ENCODE measurements at places on chromosomes 3 and 15.

DNA sequence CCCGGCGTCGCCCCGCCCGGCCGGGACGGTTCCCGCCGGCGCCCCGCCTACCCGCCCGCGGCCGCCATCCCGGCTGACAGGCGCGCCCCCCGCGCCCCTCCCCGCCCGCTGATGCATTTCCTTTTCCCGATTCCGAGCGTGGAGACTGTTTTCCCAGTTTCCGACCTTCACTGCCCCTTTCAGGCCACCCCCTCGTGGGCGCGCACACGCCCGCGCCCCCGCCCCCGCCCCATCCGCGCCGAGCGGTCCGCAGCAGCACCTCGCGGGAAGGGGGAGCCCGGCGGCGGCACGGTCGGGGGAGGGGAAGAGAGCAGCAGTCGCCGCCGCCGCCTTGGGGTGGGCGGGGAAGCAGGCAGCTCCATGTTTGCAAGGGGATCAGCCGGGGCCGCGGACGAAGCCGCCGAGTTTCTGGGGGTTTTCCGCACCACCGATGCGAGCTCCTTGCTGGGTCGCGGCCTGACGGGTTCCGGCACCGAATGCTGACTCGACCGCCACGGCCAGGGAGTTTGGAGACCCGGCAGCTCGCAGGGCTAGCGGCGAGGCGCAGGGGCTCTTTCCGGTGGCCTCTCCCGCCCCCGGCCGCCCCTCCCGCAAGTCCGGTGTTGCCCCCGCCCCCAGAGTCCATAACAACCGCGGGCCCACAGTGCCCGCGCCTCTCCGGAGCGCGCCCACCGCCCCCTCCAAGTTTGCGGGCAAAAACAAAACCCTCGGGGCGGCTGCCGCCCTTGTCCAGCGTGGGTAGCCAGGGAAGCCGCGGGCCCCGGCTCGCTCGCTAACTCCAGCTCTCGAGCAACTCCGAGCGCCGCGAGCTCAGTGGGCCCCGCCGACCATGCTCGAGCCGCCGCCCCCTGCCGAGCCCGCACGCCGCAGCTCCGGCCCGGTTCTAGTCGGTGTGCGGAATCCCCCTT, 3.2 kb upstream of the SIN3A start:
- DNase-seq, result no peak

DNA sequence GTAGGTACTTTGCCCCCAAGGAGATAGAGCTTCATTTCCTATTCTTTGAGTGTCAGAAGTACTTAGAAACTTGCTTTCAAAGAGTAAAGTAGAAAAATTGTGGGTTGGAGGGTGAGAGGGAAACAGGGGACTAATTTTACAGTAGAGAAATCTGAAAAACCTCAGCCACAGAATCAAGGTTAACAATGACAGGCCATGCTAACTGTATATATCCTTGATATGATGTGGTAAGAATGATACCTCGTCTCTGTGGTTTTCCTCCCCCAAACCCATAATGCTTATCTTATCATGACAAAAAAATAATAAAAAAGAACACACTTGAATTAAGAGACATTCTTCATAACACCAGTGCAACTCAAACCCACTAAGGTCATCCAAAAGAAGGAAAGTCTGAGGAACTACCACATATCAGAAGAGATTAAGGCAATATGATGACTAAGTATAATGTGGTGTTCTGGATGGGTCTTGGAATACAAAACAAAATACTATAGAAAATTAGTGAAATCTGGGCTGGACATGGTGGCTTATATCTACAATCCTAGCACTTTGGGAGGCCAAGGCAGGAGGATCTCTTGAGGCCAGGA, 360.4 kb downstream of the ULK4 start:
- no peak for DNase-seq

DNA sequence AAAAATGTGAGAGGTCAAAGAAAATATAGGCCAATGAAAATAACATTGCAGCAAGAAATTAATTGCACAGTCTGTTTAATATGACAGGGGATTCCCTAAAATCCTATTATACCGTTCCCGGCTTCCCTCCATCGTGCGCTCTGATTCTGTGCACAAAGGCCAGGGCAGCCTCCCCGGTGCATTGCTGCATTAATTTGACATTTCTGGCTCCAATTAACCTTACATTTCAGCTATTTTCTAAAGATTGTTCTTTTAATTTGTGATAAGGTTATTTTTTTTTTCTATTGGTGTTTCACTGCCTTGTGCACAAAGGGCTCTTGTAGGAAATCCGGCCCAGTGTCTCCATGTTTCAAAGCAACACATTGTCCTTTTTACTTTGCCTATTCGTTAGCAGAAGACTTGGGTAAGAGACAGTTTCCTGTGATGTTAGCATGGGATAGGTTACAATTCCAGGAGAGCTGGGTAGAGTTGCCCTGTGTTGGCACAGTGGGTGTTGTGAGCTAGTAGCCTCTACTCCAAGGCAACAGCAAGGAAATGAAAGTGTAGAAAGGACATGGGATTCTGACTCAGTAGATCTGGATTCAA, 257.3 kb upstream of the IGF1R start:
- DNase-seq, result no peak

- no peak for DNase-seq
These were observed 84.3 kb downstream of the ADAMTS7 start for GRCh38 chr15:78726870-78727551.

DNA sequence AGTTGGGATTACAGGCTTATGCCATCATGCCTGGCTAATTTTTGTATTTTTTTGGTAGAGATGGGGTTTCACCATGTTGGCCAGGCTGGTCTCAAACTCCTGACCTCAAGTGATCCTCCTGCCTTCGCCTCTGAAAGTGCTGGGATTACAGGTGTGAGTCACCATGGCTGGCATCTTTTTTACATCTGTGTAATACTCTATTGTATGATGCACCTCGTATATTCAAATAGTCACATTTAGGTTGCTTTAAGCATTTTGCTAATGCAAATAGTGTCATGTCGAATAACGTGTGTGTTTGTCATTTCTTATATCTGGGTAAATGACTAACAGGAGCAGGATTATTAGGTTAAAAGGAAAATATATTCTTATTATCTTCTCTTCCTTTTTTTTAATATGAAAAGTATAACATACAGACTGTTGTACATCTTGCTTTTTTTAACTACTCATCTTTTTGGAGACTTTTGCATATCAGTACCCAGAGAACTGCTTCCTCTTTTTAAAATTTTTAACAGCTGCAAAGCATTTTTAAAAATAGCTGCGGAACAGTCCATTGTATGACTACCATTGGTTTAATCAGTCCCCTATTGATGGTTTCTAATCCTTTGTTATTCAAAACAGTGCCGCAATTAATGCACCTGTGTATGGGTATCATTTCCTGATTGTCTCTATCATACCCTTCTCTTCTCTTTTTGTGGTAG, 13.4 kb downstream of the SCAMP5 start:
- DNase-seq, result no peak

DNA sequence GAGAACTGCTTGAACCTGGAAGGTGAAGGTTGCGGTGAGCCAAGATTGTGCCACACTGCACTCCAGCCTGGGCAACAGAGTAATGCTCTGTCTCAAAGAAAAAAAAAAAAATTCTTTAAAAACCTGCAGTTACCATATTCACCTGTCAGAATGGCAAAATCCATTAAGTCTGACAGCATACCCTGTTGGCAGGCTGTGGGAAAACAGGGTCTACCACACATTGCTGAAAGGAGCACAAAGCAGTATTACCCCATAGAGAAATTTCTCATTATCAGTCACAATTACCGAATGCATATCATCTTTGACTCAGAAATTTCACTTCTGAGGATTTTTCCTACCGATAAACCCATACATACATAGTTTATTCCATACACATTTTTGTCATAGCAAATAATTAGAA, 264.1 kb upstream of the SLCO3A1 start:
- DNase-seq, result no peak

GRCh38 chr15:59991834-59992233, 12.3 kb upstream of the FOXB1 start:
- no peak for DNase-seq

DNA sequence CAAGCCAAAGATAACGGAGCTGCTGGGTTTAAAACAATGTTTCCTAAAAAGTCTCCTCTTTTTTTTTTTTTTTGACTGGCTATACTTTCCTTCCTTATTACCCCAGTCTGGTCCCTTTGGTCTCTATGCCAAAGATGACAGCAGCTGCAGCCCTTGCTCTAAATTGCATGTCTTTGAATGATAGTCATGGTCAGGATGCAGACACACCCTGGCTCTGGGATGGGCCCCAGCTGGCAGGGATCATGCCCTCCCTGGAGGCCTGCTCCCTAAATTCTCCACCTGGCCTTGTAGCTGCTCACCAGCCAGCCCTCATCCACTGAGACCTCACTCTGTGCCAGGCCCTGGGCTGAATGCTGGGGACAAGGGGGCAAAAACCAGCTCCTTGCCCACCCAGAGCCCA, 95.8 kb downstream of the MESD start:
- no peak for DNase-seq

DNA sequence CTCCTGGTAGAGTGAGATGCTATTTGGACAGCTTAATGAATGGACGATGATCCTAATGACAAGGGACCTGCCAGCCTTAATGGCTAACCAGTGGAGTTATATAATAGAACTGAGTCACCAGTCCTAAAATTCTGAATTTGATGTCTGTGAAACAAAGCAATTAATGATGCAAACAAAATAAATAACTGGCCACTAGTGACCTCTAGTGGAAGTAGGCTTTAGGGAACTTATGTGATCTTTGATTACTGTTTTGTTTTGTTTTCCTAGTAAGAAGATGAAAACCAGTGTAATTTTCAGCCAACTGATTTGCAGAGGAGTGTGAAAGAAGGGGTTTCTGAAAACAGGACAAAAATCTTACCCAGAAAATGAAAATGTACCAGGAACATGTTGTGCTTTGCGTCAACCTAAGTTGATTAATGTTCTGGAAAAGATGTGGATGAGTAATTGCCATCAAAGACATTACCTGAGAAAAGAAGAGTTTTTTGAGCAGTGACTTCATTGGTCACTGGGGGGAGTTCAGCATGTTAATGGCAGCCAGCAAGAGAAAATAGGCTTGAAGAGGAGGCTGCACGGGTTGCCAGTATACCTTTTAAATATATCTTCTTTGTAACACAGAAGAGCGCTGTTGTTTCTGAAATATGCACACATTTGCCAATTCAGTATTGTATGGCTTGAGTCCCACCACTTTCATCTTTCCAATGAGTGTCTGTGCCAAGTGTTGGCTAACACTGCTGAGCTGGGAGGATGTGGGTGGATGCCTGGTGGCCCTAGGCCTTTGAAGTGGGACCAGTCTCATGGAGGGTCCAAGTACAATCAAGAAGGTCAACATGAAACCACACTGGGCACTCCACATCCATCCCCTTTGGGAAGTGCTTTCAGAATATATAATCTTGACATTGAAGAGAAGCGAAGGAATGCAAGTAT, 9.3 kb downstream of the VEPH1 start:
- DNase-seq, result peak; percentile 60

DNA sequence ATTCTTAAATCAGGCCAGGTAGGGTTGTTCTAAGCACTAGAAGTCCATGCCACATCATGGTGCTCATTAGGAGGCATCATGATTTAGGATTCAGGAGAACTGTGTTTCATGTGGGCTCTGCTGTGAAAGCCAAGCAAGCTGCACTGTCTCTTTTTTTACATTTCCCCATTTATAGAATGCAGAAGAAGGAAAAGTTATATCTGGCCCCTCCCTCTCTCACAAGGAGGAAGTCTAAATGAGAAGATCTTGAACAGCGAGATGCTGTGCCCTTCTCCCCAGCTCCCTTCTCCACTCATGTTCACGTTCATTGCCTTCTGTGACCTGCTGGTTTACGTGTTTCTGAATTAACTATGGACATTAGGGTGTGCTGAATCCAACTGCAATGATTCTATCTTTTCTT, 178.5 kb upstream of the RASGRP1 start:
- no peak for DNase-seq

GRCh38 chr15:29670998-29671981, 151.0 kb downstream of the TJP1 start:
- DNase-seq, result peak; percentile 96

DNA sequence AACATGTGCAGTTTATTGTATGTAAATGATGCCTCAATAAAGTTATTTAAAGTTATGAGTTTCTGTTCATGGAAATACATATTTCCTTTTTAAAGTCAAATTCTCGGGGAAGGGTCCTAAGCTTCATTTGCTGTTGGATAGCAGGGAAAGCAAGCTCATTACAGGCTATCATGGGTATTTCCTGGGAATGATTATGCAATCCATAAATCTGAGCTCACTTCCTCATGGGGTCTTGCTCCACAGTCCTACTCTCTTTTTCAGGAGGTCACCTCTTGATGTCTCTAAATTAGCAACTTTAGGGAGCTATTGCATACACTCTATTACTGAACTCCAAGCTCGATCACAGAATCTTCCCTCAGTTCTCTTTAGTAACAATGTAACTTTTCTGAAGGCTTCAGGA, 69.9 kb upstream of the TP63 start:
- no peak for DNase-seq

DNA sequence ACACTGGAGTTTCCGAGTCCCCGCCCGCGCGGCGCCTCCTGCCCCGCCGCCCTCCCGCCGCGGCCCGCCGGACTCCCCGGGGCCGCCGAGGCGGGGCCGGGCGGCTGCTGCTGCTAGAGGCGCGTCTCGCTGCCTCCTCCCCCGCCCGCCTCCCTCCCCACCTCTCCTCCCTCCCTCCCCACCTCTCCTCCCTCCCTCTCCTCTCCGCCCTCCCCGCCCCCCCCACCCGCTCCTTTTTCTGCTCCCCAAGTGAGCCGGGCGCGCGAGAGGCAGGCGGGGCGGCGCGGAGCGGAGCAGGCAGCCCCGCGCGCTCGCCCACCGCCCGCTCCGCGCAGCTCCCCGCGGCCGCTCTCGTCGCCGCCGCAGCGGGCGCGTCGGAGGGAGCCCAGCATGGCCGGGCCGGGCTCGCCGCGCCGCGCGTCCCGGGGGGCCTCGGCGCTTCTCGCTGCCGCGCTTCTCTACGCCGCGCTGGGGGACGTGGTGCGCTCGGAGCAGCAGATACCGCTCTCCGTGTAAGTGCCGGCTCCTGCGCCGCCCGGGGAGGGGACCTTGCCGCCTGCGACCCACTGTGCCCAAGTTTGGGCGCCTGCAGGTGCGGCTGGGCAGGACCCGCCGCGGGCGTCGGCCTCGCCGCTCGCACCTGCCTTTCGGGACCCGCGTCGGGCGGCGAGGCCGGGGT, at the start of gene CACNA2D3:
Gene CACNA2D3 (plus strand): TSS at position 229 of the 679 bp plus-strand sequence.
- peak; percentile 4 for DNase-seq

DNA sequence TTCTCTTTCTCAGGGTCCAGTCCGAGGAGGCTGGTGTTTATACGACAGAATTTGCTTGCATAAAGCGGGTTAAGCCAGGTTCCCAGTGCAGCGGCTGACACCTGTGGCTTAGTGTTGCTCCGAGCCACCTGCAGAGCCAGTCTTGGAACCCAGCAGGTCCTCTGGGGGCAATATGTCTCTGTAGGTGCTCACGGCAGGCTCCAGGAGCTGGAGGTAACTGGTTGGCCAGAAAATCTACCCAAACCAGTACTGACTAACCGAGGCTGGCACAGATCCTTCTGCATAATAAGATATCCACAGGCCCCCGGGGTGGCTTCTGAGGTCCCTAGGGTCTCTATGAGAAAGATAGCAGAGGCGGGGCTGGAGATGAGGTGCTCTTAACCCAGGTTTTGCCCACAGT, 3.2 kb downstream of the MGLL start:
- DNase-seq, result no peak

DNA sequence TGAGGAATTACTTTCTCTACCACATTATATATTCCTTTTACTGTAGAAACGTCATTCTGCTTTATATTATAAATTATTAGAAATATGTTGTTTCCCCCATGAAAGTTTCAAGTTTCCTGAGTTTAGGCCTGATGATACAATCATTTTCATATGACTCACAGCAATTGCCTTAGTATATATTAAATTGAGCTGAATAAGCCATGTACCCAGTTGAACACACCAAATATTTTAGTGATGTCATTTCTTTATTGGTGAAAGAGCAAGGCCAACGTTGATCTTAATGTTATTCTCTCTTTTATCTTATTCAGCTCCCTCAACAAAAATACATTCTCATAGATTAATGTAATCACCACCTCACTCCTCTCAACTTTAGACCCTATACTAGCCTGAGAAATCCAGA, 30.8 kb downstream of the B3GNT5 start:
- no peak for DNase-seq

Measured in kidney glomerular epithelial cell (primary cell).